ENCODE measurements at places on chromosomes 2 and 18.

- H3K27me3 ChIP-seq, result no peaks in the 10 kb centered on the region
- H3K36me3 ChIP-seq, result no peaks in the 10 kb centered on the region
- no peak for DNase-seq
- H3K4me1 ChIP-seq, result no peaks in the 10 kb centered on the region
- no peak overlapping the region for H3K4me3 ChIP-seq
- H3K27ac ChIP-seq, result no peak overlapping the region
Observed at GRCh38 chr18:58258692-58259342, 214.8 kb downstream of the NEDD4L start.

DNA sequence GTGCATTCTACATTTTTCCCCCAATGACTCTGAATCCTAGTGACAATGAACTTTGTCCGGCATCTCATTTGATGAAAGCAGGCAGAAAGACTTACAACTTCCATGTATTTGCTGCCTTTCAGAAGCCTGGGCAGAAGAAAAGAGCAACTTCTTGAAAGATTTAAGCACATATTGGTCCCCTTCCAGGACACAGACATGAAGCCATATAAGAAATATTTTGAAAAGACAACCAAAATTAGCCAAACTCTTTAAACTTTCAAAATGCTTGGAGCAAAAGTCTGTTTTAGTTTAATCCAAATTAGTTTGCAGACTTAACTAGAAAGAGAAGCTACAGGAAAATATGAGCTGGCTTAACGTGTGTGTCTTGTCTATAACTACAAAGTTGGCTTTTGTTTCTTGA lies 492.5 kb downstream of the NR4A2 start:
- no peaks in the 10 kb centered on the region for H3K27me3 ChIP-seq
- no peak overlapping the region for H3K4me3 ChIP-seq
- no peaks in the 10 kb centered on the region for H3K36me3 ChIP-seq

- H3K27ac ChIP-seq, result no peak overlapping the region
- no peak for DNase-seq
- no peaks in the 10 kb centered on the region for H3K4me1 ChIP-seq
- H3K36me3 ChIP-seq, result no peaks in the 10 kb centered on the region
- no peak overlapping the region for H3K4me3 ChIP-seq
- H3K27me3 ChIP-seq, result no peaks in the 10 kb centered on the region
Observed at GRCh38 chr18:56501896-56502295, 136.5 kb downstream of the TXNL1 start.

GRCh38 chr2:77578354-77578753 lies 56.2 kb upstream of the LRRTM4 start:
- no peaks in the 10 kb centered on the region for H3K36me3 ChIP-seq
- no peak overlapping the region for H3K4me3 ChIP-seq
- no peak overlapping the region for H3K27ac ChIP-seq
- no peak for DNase-seq
- H3K27me3 ChIP-seq, result no peaks in the 10 kb centered on the region

DNA sequence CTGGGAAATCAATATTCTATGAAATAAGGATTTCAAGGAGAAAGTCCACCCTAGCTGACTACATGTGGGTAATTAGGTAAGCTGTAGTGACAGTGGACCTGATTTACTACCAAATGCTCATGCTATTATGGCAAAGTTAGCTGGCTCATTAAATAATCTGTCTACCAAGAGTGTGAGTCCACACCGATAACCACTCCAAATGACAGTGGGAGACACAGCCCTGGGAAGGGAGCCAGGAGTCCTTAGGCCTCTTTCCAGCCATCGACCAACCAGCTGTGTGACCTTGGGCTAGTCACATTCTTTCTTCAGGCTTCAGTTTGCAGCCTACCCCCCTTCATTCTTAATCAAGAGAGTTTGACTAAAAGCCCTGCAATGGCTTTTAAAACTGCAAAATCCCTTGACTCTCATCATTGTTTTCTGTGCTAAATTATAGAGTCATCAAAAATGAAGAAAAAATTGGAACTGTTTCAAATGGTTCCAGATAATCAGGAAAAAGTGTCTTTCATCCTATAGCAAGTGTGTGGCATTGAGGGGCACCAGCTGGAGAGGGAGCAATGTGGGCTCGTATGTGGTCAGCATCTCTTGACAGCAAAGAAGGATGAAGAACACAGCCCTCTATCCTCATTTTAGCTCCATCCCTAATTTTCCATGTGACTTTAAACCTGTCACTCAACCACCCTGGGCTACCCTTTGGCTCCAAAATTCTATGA lies 45.6 kb upstream of the SLC14A2 start:
- no peak overlapping the region for H3K27ac ChIP-seq
- H3K4me1 ChIP-seq, result no peaks in the 10 kb centered on the region
- H3K4me3 ChIP-seq, result no peak overlapping the region
- H3K36me3 ChIP-seq, result no peaks in the 10 kb centered on the region
- peaks cover 9% of the 10 kb centered on the region for H3K27me3 ChIP-seq

DNA sequence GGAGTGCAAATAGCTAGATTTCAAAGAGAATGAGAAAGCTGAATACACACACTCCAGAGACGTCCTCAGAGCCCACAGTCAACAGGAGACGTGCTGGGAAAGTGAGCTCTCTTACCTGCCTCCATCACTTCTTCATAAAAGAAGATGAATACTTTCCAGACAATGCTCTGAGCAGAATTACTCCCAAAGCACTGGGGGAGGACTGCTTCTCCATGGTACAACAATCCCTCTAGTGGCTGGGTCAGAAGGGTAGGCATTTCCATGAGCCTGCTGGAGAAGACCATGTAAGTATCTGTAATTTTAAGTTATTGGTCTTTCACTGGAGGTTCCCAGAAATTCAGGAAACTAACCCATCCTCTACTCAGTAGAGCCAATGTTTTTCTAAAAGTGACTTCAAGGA lies 190.3 kb downstream of the RBM43 start:
- H3K4me1 ChIP-seq, result no peaks in the 10 kb centered on the region
- H3K36me3 ChIP-seq, result no peaks in the 10 kb centered on the region
- no peak overlapping the region for H3K27ac ChIP-seq
- no peak overlapping the region for H3K4me3 ChIP-seq
- no peaks in the 10 kb centered on the region for H3K27me3 ChIP-seq
- DNase-seq, result no peak

All from T-cell (primary cell).